Foreskin keratinocyte (primary cell): ENCODE measurements at places on chromosomes 3 and 15. TPM values are rescaled to one million over a fixed set of nuclear protein-coding genes. Genes with fewer than 3 reads are reported as not detected.

SPATA12 gene
- total RNA-seq: 0.03 TPM in 1 of 2 replicates, not detected in the other

GOLGA6B gene
- total RNA-seq: not detected in 2 replicates

FAM3D gene
- total RNA-seq: not detected in 2 replicates

ZIC1 gene
- not detected in 2 replicates for total RNA-seq

RGMA gene
- 1.4 and 1.8 TPM in 2 replicates for total RNA-seq

CD86 gene
- 0.49 and 0.92 TPM in 2 replicates for total RNA-seq

PLIN1 gene
- 0.14 and 0.17 TPM in 2 replicates for total RNA-seq

RBSN gene
- 20.2 and 20.9 TPM in 2 replicates for total RNA-seq

MB21D2 gene
- total RNA-seq: 16.4 and 16.5 TPM in 2 replicates

ARPIN gene
- total RNA-seq: 10.8 and 12.5 TPM in 2 replicates

MKRN3 gene
- total RNA-seq: 0.28 and 0.78 TPM in 2 replicates

SERPINI1 gene
- total RNA-seq: 3.0 and 4.1 TPM in 2 replicates

DPPA4 gene
- total RNA-seq: not detected in 2 replicates

CLSTN2 gene
- total RNA-seq: 0.14 and 0.27 TPM in 2 replicates

SSUH2 gene
- 0.11 and 0.27 TPM in 2 replicates for total RNA-seq

SERPINI2 gene
- total RNA-seq: not detected in 2 replicates

REC114 gene
- total RNA-seq: not detected in 2 replicates

STAC gene
- 1.3 and 1.7 TPM in 2 replicates for total RNA-seq

UBL7 gene
- 55.1 and 59.7 TPM in 2 replicates for total RNA-seq

IMPG2 gene
- total RNA-seq: 0.03 and 0.04 TPM in 2 replicates

FSIP1 gene
- 0.58 and 0.63 TPM in 2 replicates for total RNA-seq

EFCC1 gene
- not detected in 2 replicates for total RNA-seq

COMMD2 gene
- total RNA-seq: 30.0 and 32.2 TPM in 2 replicates

DUOX2 gene
- total RNA-seq: 0.39 and 0.41 TPM in 2 replicates

ITPR1 gene
- total RNA-seq: 1.9 and 2.2 TPM in 2 replicates

OR5K2 gene
- not detected in 2 replicates for total RNA-seq

UBAP1L gene
- total RNA-seq: 0.49 and 0.88 TPM in 2 replicates

TRIM42 gene
- total RNA-seq: not detected in 2 replicates

TRPM1 gene
- not detected in 2 replicates for total RNA-seq

PDIA3 gene
- total RNA-seq: 398 and 451 TPM in 2 replicates

APPL1 gene
- 25.4 and 29.1 TPM in 2 replicates for total RNA-seq

IL5RA gene
- total RNA-seq: not detected in 2 replicates

SSR3 gene
- total RNA-seq: 572 and 684 TPM in 2 replicates

BCHE gene
- 2.8 and 3.7 TPM in 2 replicates for total RNA-seq

EPHA3 gene
- 0.04 TPM in 1 of 2 replicates, not detected in the other for total RNA-seq

TAGLN3 gene
- total RNA-seq: 11.6 and 14.9 TPM in 2 replicates

ZNF197 gene
- 14.5 and 15.3 TPM in 2 replicates for total RNA-seq

CTXND1 gene
- total RNA-seq: not detected in 2 replicates

CCR1 gene
- total RNA-seq: not detected in 2 replicates

ERC2 gene
- total RNA-seq: not detected in 2 replicates

PIERCE2 gene
- total RNA-seq: 1.0 and 1.4 TPM in 2 replicates

SAMD7 gene
- total RNA-seq: not detected in 2 replicates

TPM1 gene
- total RNA-seq: 152 and 167 TPM in 2 replicates

PXYLP1 gene
- total RNA-seq: 3.0 and 3.9 TPM in 2 replicates

TMEM212 gene
- not detected in 2 replicates for total RNA-seq

SLC24A5 gene
- total RNA-seq: not detected in 2 replicates

CCDC13 gene
- 0.32 TPM in 1 of 2 replicates, not detected in the other for total RNA-seq

GLCE gene
- 19.4 and 20.5 TPM in 2 replicates for total RNA-seq

SLC9C1 gene
- total RNA-seq: not detected in 2 replicates

CHRFAM7A gene
- 0.34 and 0.39 TPM in 2 replicates for total RNA-seq
